ENCODE measurements at places on chromosomes 6 and 20.

DNA sequence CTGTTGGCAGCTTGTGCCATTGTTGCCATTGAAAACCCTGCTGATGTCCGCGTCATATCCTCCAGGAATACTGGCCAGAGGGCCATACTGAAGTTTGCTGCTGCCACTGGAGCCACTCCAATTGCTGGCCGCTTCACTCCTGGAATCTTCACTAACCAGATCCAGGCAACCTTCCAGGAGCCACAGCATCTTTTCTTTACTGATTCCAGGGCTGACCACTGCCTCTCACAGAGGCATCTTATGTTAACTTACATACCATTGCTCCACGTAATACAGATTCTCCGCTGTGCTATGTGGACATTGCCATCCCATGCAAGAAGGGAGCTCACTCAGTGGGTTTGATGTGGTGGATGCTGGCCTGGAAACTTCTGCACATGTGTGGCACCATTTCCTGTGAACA, 221.8 kb upstream of the FAM83B start:
- no peak for DNase-seq

DNA sequence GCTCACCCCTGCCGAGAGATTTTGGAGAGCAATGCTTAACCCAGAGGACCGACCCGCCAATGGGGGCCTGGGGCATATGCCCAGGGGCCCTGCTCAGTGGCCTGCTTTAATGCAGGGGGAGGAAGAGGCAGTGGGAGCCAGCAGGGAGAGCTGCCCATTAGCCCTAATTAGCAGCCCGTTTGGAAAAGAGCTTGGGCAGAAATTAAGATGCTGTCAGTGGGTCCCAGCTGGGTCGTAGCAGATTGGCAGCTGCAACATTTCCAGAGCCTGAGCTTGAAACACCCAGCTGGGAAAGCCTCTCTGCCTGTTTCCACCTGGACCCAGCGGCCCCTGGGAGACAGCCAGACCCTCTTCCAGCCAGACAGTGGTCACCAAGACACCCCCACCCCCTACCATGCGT, 39.5 kb downstream of the CD40 start:
- DNase-seq = no peak

- DNase-seq = peak; percentile 77
Observed at GRCh38 chr6:105982761-105983540, 103.2 kb upstream of the PRDM1 start.

GRCh38 chr20:48406498-48406897, 421.3 kb downstream of the PREX1 start:
- DNase-seq = peak; percentile 28

GRCh38 chr6:116397914-116398313, 27.2 kb downstream of the DSE start:
- no peak for DNase-seq

DNA sequence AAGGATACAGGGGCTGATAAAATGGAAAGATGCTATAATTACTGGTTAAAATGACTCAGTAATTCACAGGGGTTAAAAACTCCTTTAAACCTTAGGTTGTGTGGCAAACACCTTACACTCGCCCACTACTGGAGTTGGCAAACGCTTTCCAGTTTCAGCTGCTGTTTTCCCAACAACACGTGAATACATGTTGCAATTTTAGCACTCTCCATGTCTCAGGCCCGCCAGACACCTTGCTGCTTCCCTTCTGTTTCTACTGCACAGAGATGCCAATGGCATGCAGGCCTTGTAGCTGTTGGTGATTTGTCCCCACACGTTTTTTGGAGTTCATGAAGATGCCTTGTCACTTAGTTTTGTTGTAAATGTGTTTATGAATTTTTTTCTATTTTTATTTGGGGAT, 5.3 kb upstream of the TTPAL start:
- DNase-seq = no peak

DNA sequence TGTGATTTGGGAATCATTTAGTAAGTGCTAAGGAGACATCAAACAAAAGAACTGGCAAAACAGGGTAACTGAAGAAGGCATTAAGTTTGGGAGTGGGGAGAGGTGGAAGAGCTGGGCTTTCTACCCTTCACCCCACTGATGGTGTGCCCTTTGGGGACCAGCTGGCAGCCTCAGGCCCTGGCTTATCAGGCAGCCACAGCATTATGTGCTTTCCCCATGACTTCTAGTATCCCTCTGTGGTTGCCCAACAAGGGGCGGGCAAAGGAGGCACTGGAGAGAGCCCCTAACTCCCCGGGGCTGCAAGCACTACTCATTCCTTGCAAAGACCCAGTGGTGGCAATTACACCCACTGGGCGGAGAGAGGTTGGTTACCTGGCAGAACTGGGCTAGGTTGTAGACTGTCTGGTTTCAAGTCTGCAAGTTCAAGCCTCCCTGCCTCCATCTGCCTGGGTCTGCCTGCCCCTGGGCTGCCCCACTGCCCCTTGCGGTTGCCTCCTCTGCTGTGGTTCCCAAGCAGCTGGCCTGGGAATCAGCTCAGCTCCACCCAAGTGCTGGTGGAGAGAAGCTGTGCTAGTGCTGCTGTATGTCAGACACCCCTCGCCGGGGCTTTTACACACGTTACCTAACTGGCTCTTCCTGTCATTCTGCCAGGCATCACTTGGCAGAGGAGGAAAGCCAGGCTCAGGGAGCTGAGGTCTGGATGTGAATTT, 29.9 kb downstream of the KCNK5 start:
- DNase-seq = no peak

GRCh38 chr6:15400572-15401004, 154.7 kb downstream of the JARID2 start:
- DNase-seq = no peak

DNA sequence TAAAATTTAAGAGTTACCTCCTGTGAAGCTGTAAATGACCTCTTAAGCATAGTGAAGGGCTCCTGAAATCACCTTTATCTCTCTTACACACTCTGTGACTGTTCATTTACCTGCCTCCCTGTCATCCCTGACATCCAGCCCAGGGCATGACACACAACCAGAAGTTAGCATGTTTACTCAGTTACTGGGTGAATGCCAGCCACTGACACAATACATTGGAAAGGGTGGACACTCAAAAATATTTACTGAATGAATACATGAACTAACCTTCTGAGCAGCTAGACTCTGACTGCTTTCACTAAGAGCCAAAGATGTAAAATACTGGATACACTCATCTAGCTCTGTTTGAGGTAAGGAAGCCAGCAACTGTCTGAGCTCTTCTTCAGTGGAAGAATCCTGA, 25.3 kb downstream of the SERAC1 start:
- DNase-seq = no peak

DNA sequence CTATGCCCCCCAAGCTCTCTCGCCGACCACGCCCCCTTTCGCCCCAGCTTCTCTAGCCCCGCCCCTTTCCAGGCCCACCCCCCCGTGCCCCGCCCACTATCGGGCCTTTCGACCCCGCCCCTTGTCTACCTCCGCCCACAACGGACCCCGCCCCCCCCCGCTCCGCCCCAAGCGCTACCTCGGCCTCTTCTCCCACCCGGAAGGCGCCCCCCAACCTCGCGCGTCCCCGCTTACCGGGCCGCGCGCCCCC, 200 bp downstream of the ZBTB22 start:
- no peak for DNase-seq

GRCh38 chr6:159682810-159683209, 10.2 kb downstream of the SOD2 start:
- no peak for DNase-seq

GRCh38 chr6:82063574-82063973, 184.0 kb downstream of the IBTK start:
- DNase-seq = no peak

DNA sequence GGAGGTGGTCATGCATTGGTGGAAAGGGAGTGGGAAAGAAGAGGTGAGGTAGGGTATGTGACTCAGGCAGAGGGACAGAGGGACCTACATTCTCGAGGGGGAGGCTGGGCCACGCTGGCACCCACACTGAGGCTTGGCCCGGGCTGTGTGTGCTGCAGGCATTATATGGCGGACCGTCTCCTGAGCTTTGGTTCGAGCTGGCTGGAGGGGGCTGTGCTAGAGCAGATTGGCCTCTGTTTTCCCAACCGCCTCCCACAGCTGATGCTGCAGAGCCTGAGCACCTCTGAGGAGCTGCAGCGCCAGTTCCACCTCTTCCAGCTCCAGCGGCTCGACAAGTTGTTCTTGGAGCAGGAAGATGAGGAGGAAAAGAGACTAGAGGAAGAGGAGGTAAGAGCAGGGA, 23.4 kb downstream of the DNPH1 start:
- no peak for DNase-seq

- no peak for DNase-seq
Observed at GRCh38 chr6:138991206-138991605, 3.2 kb upstream of the REPS1 start.

DNA sequence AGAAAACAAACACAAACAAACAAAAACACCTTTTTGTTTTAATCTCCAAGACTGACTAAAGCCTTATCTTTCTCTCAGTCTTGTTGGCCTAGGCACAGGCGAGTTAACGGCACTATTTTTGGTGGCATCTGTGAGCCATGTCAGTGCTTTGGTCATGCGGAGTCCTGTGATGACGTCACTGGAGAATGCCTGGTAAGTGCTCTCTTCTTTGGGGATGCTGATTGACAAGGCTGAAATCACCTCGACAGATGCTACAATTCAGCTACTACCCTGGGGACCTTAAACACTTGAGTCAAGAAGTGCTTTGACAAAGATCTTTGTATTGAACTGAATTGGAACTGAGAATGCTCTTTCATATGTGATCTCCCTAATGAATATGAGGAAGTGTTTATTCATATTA, 384.1 kb downstream of the LAMA2 start:
- no peak for DNase-seq

GRCh38 chr6:95959261-95959660, 56.5 kb upstream of the FUT9 start:
- DNase-seq = no peak

- no peak for DNase-seq
Observed at GRCh38 chr20:35595901-35596300, 19.7 kb upstream of the SPAG4 start.

Data from activated CD4-positive, alpha-beta T cell treated with anti-CD3 and anti-CD28 coated beads, Interleukin-2, amount 50 U/mL, for 16 hours (primary cell).